NCI-H1417 (cell line): ENCODE measurements at places on chromosomes 1 and 21.
A peak's percentile ranks its signal among the peaks of the same experiment; 100 is the strongest.

- peak; percentile 57 for DNase-seq
These were observed 191.6 kb upstream of the ZC3H12A start for GRCh38 chr1:37282764-37283163.

DNA sequence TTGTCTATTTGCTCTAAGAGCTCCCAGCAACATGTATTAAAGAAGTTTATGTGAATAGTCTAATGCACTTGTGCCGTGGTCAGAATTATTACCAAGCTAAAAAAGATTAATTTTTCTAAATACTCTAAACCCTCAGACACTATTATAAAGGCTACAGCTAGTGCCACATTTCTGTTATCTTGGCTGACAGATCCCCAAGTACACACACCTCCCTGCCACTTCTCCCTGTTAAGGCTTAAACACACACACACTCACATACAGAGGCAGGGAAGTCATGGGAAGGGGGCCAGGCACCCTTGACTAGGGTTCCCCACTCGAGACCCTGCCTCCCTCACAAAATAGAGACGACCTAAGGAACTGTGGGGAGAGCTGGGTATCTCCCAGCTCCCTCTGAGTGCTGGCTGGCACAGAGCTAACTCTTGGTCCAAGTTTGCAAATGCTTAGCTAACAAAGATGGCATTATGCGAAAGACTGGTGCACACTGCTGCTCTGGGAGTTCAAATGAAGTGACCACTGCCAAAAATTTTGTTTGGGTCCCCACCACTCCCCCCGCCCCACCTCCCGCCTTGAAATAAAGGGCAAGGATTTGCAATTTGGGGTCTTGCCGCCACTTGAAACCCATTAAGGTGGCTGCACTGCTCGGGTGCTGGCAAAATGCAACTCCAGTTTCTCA is 9.8 kb downstream of the SSBP3 start:
- DNase-seq, result no peak

DNA sequence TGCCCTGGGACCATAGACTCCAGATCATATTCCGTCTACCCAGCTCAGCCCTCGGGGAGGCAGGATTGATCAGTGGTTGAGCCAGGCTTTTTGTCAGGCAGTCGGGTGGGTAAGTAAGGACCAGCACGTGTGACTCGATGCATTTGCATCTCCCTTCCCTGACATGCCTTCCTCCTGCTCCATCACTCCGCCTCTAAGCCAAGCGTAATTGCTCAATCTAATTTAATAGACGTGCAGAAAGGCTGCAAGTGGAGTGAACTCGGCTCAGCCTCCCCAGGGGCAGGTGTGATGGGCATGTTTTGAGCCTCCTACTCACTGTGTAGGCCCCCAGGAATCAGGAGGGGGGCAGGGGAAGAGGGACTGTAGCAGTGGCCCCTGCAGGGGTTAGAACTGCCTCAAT is 34.6 kb upstream of the GRIK3 start:
- DNase-seq, result peak; percentile 23

DNA sequence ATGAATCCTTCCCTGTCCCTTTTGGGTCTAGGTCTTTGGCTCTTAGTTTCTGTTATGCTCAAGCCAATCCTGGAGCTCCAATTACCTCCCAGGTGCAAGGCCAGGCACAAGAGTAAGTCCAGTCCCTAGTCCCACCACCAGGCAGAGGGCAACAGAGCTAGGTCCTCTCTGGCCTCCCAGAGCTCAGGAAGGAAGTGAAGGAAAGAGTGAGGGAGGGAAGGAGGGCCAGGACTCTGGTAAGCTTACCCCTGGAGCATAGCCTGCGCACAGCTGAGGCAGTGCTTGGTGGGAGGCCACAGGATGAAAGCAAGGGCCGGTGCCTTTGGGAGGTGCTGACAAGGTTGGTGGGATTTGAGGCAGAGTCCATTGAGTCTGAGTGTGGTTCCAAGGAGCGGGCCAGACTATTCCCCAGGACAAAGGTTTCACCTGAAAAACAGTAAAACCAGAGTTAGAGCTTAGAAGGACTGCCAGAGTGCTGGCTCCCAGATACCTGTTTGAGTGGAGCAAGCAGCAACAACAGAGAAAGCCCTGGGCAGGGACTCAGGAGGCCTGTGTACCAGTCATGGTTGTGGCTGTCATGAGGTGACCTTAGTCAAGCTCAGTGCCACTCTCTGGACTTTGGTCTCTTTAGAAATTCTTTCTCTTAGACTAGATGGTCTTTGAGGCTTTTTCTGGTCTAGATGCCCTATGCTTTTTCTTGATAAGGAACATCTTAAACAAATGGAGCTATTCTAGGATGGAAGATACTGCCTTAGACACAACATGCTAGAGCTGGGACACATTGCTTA is 15.8 kb upstream of the SLFNL1 start:
- DNase-seq, result no peak

GRCh38 chr1:31400393-31400792 is 12.6 kb upstream of the SERINC2 start:
- no peak for DNase-seq

DNA sequence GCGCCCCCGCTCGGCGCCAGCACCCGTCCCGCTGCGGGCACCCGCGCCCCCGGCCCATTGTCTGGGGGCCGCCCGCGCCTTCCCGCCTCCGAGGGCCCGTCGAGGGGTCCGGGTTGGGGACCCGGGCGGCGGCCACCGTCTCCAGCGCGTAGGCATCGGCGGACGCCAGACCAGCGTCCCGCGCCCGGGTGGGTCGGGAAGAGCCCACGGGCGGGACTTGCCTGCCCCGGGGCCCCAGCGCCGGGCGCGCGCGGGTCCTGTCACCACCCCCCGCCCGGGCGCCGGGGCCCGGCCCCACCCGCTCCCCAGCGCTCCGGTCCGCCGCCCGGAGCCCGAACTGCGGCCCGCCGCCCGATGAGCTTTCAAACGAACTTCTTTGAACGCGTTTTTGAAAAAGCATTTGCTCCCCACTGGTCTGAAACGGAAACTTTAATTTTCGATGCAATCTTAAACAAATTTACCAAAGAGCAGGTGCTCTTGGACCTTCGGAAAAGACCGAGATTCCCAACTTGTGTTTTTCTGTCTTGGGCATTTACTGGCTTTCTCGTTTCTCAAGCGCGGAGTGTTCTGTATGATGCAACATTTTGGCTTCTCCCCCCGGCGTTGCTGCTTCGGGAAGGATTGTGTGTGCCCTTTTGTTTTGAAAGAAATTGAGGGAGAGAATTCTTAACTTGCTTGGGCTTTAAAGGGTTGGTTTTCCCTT is 615 bp downstream of the CLIC4 start:
- DNase-seq, result peak; percentile 78

DNA sequence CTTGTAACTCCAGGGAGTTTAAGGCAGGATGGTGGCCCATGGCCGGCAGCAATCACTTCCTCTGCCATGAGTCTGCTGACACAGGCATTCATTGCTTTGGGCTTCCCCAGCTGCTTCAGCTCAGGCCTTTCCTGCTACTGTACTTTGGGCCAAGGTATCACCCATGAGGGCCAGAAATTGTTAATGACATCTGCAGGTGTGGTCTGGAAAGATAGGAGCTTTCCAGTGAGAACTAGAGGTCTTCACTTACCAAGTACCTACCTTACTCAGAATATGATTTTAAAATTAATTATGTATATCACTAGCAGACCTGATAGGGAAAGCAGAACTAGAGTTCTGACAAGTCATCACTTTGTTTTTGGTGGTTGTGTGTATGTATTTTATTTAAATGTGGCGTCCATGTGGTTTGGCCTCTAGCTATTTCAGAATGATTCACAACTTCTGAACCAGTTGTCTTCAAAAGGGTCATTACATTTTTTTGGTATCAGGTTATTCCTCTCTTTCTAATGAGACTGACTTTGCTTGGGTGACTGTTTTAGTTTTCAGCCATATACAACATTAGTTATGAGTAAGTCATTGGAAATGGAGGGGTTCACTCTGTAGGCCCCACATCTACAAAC is 2.7 kb downstream of the RGL1 start:
- DNase-seq, result no peak

DNA sequence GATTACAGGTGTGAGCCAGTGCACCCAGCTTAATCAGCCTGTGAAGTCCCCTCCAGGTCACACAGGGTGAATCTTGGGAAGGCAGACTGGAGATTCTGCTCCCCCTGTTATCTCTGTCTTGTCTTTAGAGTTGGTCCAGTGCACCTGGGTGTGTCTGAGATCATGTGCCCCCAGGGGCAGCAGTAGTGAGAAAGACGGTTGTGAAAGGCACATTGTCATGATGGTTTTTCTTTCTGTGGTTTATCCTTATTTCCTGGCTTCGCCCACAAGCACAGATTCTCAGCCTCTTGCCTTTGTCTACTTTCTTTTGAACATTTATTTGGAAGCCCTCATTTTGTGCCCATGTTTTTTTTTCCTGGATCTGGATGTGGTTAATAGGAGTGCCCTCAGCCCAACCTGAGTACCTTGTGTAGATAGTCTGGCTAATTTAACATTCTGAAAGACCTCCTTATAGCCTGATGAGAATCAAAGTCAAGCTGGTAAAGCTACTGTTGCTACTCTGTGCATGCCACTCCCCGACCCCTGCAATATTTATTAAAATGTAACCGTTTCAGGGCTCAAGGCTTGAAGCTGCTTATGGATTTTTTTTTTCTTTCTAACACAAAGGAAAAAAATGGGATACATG is 23.7 kb downstream of the UCK2 start:
- DNase-seq, result peak; percentile 19

GRCh38 chr1:246220495-246221065 is 286.5 kb downstream of the SMYD3 start:
- no peak for DNase-seq

- no peak for DNase-seq
These were observed 226.6 kb downstream of the RERE start for GRCh38 chr1:8590721-8591351.

DNA sequence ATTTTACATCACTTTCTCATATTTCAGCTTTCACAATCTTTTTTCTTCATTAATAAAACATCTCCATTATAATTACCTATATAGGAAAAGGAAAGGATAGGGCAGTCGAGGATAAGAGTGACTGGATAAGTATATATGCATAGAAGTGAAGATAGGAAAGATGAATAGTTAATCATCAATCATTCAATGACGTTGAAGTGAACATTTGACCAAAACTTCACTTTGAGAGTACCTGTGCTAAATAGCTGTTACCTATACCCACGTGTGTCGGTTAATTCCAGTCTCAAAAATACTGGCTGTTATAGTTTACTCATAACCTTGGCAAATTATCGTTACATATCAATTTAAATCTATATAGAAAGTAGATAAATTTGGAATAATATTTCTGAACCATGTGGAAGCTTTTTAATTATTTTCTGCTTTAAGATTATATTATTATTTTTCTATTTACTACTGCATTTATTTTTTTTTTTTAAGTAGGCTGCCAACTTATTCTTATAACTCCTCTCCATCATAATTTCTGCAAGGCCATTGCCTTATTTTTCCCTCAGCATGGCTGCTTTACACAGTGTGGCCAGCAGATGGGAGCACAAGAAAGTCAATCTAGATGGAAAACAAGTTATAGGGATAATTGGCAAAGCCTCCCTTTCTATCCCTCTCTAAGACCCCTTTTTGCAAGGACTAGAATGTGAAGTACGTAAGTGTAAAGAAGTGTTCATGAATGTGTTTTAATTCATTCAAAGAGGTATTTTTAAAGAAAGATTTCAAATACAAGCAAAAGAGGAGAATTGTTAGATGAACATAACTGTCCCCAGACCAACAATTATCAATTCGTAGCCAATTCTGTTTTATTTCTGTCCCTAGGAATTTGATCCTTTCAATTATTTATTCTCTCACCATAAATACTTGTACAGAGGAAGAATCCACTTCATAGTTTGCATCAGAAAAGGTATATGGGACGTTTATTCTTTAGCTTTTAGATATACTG is 290.4 kb downstream of the KCNT2 start:
- DNase-seq, result peak; percentile 63

DNA sequence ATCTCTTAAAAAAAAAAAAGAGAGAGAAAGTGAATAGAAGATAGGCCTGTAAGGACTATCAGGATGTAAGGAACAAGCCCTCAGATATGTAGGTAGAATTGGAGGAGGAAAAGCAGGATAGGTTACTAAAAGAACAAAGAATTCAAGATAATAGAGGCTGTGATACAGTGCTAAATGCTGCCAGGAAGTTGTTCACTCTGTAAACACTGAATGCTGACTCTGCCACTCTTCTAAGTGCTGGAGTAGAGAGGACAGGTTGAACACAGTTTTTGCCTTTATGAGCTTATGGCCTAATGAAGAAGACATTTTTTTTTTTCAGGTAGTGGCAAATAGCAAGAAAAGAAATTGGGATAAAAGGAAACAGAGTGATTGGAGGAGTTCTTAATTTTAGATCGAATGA is 90.6 kb upstream of the ZNF678 start:
- DNase-seq, result no peak

GRCh38 chr1:168391851-168392681 is 111.4 kb downstream of the TBX19 start:
- no peak for DNase-seq

DNA sequence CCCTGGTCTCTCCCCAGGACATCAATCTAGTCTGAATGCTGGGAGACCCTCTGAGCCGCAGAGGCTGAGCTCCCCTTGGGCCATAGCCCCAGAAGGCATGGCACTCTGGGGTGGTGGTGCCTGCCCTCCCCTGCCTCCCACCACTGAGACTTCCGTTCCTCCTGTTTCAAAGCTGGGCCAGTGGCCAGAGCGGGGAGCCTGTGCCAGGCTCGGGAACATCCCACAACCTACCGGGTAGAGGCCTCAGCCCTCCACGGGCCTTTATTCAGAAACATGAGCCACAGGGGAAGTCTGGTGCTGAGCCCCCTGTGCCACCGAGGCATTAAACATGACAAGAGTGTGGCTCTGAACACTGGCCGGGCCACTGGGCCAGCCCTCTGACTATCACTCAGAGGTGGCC is 8.1 kb downstream of the CCDC24 start:
- no peak for DNase-seq

GRCh38 chr21:32687643-32688345 is 40.0 kb downstream of the SYNJ1 start:
- no peak for DNase-seq

- DNase-seq, result no peak
These were observed 6.2 kb downstream of the AKIRIN1 start for GRCh38 chr1:38997034-38997900.
